ENCODE measurements at places on chromosomes 16 and 17.
A peak's percentile ranks its signal among the peaks of the same experiment; 100 is the strongest.

DNA sequence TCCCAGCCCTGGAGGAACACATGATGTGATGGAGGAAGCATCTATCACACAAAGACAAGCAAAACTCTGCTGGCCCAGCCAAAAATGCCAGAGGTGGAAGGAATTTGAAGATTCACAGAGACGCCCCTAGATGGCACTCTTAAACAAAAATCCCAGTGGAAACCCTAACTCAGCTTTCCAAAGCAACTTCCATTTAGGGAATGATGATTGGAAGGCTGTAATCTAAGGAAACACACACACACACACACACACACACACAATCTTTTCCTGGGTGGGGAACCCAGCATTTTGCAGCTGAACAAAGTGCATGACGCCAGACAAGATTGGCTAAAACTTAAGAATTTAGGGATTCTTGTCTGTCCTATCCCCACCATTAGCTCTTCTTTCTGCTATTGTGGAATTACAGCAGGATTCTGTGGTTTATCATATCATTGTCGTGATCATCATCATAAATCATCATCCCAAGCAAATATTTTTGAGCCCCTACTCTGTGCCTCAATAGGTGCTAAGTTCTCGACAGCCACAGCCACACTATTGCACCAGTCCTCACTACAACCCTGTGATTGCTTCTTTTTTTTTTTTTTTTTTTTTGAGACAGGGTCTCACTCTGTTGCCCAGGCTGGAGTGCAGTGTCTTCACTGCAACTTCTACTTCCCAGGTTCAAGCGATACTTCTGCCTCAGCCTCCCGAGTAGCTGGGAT lies 1.6 kb upstream of the LDAF1 start:
- no peak for DNase-seq

DNA sequence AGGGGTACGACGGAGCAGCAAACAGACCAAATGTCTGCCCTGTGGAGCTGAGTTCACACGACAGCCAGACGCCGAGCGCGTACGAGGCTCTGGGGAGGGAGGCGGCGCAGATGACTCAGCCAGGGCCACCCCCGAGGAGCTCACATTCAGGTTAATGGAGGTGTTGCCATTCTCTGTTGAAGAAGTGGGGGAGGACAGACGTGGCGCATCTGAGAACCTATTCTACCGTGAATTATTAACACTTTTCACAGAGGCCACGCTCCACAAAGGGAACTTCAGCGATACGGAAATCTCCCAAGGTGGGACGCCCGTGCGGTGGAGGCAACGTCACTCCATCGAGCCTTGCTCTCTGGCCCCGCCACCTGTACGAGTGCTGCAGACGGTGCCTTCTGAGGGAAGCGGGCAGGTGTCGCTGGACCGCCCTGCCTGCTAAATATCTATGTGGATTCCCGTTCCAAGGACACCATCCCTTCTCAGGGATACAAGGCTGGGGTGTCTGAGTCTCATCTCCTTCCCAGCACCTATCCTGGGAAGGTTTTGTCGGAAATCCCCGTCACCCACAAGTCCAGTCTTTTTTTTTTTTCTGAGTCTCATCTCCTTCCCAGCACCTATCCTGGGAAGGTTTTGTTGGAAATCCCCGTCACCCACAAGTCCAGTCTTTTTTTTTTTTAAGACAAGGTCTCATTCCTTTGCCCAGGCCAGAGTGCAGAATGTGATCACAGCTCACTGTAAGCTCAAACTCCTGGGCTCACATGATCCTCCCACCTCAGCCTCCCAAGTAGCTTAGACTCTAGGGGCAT lies 19.0 kb downstream of the ABR start:
- DNase-seq: no peak

DNA sequence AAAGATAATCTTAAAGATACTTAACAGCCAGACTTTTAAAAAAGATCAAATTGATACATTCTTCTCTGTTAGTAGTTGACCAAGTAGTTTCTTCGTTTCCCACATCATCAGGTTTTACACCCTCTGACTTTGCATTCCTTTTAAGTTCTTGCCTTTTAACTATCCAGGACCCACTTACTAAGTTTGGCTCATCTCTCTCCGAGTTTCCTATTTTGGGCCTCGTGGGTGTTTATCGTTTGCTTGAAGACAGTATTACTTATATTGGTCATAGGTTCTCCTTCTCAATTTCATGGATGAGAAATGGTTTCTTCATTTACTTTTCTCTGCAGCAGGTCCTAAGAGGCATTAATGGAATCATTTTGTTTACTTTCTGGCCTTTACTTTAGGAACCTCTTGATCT lies 43.2 kb downstream of the RPA1 start:
- DNase-seq: no peak

- no peak for DNase-seq
Measured at GRCh38 chr16:87145181-87146176, 171.7 kb downstream of the C16orf95 start.

- DNase-seq: no peak
Measured at GRCh38 chr16:85891776-85892166, 7.2 kb upstream of the IRF8 start.

DNA sequence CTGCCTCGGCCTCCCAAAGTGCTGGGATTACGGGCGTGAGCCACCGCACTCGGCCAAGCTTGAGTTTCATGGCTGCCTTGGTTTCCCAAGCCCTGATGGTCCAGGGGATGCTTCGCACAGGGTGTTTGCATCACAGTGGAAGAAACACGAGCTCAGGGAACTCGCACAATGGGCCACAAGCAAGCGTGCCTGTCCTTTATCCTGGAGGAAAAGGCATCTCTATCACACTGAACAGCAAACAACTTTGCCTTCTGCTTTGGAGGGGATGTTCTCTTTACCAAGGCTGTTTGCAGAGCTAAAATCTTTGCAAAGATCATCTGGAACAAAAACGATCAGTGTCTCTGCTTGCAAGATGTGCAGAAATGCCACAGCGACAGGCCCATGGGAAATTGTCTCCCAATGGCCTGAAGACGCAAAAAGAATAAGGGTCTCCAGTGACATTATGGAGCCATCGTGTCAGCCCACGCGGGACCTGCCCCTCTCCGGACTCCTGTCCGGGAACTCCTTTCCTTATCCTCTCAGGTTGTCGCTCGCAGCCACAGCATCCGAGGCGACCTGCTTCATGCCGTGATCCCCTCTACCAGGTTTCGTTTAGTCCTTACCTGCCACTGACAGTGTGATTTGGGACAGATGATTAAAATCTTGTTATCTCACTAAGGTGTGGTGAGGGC lies 44.1 kb upstream of the CBFA2T3 start:
- no peak for DNase-seq

GRCh38 chr17:2192367-2193057 lies 111.1 kb downstream of the SMG6 start:
- DNase-seq: peak; percentile 57

DNA sequence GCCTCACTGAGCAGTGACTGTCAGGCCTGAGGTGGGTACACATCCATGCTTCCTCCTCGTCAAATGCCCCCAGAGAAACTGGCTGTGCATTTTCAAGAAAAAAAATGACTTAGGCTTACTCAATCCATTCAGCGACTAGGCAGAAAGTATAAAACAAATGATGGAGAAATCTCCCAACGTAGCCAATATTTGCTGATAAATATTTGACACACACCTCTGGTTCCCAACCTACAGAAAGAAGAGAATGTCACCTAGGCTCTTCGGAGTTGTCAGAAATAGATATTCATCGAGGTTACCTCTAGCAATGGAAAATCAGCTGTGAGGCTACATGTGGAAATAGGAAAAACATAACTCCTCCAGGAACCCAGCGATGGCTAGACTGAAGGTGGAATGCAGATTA lies 12.4 kb upstream of the TOM1L1 start:
- no peak for DNase-seq

- no peak for DNase-seq
Measured at GRCh38 chr16:87046235-87046634, 271.0 kb downstream of the C16orf95 start.

GRCh38 chr17:12406623-12407215 lies 259.0 kb upstream of the MYOCD start:
- DNase-seq: no peak

GRCh38 chr17:80984749-80985148 lies 6.9 kb upstream of the CHMP6 start:
- DNase-seq: no peak

DNA sequence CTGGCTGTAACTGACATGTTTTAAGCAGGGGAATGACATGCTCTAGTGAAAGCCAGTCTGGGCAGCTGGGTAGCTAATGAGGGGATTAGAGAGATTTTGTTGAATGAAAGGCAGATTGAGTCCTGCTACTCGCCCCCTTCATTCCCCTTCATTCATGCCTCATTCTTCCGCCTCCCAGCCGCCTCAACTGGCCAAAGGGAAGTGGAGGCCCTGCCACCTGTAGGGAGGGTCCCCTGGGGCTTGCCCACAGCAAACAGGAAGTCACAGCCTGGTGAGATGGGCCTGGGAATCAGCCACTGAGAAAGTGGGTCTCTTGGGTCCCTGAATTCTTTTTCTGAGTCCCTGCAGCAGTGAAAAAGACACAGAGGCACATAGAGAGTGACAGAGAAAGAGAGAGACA lies 1.1 kb upstream of the CD19 start:
- peak; percentile 48 for DNase-seq

- no peak for DNase-seq
Measured at GRCh38 chr17:8397636-8398035, at the start of gene RNF222. TSS of gene RNF222 (minus strand) at chr17:8397827. CDS start at chr17:8393461, 4,366 bp downstream.

All from CD4-positive, alpha-beta T cell treated with Interferon alpha-2 for 1 hour (primary cell).